Naive thymus-derived CD4-positive, alpha-beta T cell (primary cell): ENCODE measurements at places on chromosomes 12 and 14. TPM values are rescaled to one million over a fixed set of nuclear protein-coding genes. Genes with fewer than 3 reads are reported as not detected.

Gene FOXM1
- not detected for polyA plus RNA-seq

Gene SRRM4
- not detected for polyA plus RNA-seq

Gene GLS2
- 6.8 TPM for polyA plus RNA-seq

DNA sequence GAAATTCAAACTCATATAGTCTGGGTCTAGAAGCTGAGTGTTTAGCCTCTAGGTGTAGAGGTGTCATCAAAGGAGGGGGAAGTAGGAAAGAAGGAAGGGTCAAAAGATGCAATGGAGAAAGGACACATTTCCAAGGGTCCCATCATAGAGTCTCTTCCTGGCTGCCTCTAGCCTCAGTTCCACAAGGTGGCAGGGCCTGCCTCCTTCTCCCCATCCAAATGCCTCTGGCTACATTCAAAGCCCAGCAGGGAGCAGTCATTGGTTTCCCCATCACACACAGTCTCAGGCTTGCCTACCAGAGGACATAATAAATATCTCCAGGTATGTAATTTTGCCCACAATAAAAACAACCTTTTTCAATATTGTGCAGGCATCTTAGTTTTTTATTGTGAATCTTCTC is 2.1 kb upstream of the CCT2 start:
- DNase-seq, result no peak

Gene RASSF9
- polyA plus RNA-seq, result not detected
